ENCODE measurements at places on chromosomes 13 and 19.
A peak's percentile ranks its signal among the peaks of the same experiment; 100 is the strongest.

DNA sequence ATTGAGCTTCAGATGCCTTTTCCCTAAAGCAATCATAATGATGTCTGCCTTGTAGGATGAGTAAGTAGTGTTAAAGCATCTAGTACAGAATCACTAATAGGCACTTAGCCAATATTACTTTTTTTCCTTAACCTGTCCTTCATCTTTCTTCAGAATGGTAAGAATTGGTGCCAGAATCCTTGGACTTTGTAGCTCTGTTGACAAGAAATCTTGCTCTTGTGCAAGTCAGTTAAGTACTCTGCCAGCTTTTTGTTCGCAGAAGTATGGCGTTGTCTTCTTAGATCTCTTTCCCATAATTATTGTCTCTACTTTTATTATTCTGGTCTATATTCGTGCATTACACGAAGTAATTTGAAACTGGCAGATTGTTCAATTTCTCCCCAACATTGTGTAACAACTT lies 554.5 kb downstream of the PCDH9 start:
- H3K27me3 ChIP-seq: no peaks in the 10 kb centered on the region
- H3K27ac ChIP-seq: no peak overlapping the region
- no peak for DNase-seq
- H3K4me1 ChIP-seq: no peaks in the 10 kb centered on the region
- no peaks in the 10 kb centered on the region for H3K36me3 ChIP-seq

- H3K4me1 ChIP-seq: peaks cover 22% of the 10 kb centered on the region
- no peak for DNase-seq
- H3K27me3 ChIP-seq: no peaks in the 10 kb centered on the region
These were observed 324.4 kb downstream of the LMO7 start for GRCh38 chr13:75960538-75960994.

- no peaks in the 10 kb centered on the region for H3K4me1 ChIP-seq
- no peaks in the 10 kb centered on the region for H3K36me3 ChIP-seq
- no peak overlapping the region for H3K4me3 ChIP-seq
These were observed 327.5 kb upstream of the DACH1 start for GRCh38 chr13:72194523-72194922.

GRCh38 chr19:21850656-21851255 lies 14.8 kb upstream of the ZNF43 start:
- H3K27me3 ChIP-seq: no peaks in the 10 kb centered on the region
- peak overlapping the region; percentile 96 for H3K4me3 ChIP-seq
- H3K36me3 ChIP-seq: peaks cover 4% of the 10 kb centered on the region

GRCh38 chr19:50040967-50041366 lies 15.2 kb downstream of the ZNF473 start:
- H3K36me3 ChIP-seq: peaks cover 40% of the 10 kb centered on the region
- H3K4me1 ChIP-seq: no peaks in the 10 kb centered on the region
- no peak for DNase-seq
- no peak overlapping the region for H3K27ac ChIP-seq
- H3K4me3 ChIP-seq: no peak overlapping the region
- H3K27me3 ChIP-seq: no peaks in the 10 kb centered on the region

- H3K4me1 ChIP-seq: peaks cover 12% of the 10 kb centered on the region
- peak overlapping the region; percentile 94 for H3K27ac ChIP-seq
- peak overlapping the region; percentile 90 for H3K4me3 ChIP-seq
- H3K27me3 ChIP-seq: no peaks in the 10 kb centered on the region
- peaks cover 33% of the 10 kb centered on the region for H3K36me3 ChIP-seq
These were observed 581 bp downstream of the CALR start for GRCh38 chr19:12938779-12939601.

DNA sequence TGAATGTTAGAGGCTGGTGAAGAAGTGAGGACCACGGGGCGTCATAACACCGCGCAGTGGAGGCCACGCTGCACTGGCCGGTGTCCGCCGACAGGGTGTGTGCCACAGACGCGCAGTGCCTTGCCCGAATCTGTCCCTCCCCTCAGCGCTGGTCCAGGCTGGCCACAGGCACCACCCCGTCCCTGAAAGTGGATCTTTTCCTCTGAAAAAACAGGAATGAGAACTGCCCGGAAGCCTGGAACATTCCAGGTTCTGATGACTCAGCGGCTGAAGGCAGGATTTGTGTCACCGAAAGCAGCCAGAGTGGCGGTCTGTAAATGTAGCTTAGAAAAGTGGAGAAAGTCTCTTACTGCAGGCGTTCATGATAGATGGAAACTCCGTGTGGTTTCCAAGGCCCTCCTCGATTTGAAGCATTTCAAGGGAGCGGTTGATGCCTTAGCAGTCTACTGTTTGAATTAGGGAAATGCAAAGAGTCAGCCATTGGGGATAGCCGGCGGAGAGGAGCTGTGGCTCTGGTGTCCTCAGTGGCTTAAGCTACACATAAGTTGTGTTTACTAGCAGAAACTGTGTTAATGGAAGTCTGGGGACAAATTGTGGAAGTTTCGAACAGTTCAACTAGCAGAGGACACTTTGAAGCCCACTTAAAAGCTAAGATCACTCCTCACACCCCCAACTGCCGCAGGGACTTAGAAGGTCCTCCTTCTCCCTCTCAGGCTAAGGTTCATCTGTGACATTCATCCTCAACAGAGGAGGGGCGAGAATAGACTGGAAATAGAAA lies 70.8 kb downstream of the NUFIP1 start:
- H3K27me3 ChIP-seq: no peaks in the 10 kb centered on the region
- no peaks in the 10 kb centered on the region for H3K36me3 ChIP-seq
- H3K4me1 ChIP-seq: no peaks in the 10 kb centered on the region
- peak overlapping the region; percentile 41 for H3K4me3 ChIP-seq

DNA sequence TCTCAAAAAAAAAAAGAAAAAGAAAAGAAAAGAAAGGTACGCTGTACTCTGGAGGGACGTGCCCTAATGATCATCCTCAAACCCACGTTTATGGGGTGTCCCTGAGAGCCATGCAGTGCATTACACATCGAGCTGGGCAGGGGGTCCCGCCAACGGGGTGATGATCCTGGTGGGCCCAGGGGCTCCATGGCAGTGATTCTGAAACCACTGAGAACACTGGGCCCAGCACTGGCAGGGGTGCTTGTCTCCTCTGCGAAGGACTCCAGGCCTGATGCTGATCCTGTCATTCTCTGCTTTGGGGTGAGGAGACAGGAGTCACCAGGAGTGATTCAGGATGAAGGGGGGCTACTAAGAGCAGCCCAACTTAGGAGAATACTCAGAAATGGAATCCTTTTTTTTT lies 18.7 kb downstream of the MOB3A start:
- H3K27me3 ChIP-seq: no peaks in the 10 kb centered on the region
- peaks cover 13% of the 10 kb centered on the region for H3K36me3 ChIP-seq
- no peaks in the 10 kb centered on the region for H3K4me1 ChIP-seq
- DNase-seq: no peak
- H3K27ac ChIP-seq: no peak overlapping the region
- H3K4me3 ChIP-seq: no peak overlapping the region

DNA sequence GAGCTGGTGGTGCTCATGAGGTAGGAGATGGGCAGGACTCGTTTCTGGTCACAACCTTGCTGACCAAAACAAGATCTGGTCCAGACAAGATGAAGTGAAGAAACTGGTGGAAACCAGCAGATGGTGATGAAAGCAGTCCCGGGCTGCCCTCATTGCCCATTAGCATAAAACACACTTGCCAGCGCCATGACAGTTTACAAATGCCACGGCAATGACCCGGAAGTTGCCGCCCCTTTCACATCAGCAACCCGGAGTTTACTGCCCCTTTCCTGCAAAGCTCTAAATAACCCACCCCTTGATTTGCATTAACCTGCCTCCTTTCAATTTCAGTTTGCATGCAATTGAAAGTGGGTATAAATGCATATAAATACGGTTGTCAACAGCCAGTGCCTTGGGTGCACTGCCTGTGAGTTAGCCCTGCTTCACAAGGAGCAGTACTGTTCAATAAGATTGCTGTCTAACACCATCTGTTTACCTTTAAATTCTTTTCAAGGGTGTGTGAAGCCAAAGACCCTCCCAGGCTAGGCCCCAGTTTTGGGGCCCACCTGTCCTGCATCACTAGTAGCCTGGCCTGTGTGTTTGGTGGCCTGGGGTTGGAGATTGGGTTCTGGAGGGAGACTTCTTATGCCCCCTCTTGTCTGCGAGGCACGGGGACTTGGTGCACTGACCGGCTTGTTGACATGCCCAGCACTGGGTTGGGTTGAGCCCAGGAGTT lies 38.8 kb downstream of the CHST8 start:
- H3K4me1 ChIP-seq: no peaks in the 10 kb centered on the region
- no peak overlapping the region for H3K4me3 ChIP-seq
- no peaks in the 10 kb centered on the region for H3K36me3 ChIP-seq
- H3K27ac ChIP-seq: no peak overlapping the region
- DNase-seq: no peak

DNA sequence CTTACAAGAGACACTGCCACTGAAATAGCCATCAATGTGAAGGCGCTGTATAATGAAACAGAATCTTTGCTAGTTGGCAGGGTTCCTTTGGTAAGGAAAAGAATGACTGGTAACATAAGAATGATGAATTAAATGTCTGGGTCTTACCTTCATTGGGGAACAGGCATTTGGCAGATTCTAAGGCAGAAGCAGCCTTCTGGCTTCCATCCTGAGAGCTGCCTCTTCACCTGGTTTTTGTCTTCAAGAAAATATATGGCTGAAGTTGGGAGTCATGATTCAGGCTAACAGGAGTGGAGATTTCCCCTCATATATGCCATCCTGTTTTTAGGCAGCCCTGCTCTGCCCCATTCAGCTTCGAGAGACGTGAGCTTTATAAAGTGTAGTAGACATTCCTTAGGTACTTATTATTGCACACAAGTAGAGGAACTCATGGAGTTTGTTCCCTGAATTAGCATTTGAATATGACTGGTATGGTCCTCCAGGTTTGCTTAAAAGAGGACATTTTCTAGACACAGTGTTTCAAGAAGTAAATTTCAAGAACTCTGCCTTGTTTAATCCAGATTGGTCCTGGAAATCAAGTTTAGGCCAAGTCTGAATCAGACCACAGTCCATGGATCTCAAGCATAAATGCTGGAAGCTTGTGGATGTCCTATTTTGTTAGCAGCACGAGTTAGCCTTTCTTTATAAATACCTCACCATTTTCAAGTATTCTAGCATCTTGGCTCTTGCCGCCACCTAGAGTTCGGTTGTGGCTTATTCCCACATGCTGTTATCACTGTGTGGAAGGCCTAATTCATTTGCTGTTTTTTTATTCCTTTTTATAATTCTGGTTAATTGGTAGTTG lies 56.2 kb upstream of the AKAP11 start:
- no peaks in the 10 kb centered on the region for H3K27me3 ChIP-seq
- no peaks in the 10 kb centered on the region for H3K4me1 ChIP-seq
- no peak overlapping the region for H3K4me3 ChIP-seq
- H3K36me3 ChIP-seq: no peaks in the 10 kb centered on the region
- H3K27ac ChIP-seq: no peak overlapping the region
- DNase-seq: peak; percentile 53

DNA sequence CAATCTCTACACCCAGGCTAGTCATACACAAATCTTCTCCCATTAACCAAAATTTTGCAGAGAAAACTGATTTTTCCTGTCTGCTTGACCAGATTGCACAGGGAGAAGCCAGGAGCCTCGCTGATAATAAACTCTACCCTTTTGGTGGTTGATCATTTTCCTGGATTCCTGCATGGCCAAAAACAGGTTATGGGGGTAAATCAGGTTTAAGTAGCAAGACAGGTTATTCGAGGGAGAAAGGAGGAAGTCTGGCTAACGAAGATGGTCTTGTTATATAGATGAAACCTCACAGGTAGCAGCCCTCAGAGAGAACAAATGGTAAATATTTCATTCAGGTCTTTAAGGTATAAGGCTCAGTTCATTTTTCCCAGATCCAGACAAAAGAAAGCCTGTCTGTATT lies 16.0 kb upstream of the CEACAM6 start:
- no peak overlapping the region for H3K4me3 ChIP-seq
- DNase-seq: no peak
- no peaks in the 10 kb centered on the region for H3K27me3 ChIP-seq
- no peaks in the 10 kb centered on the region for H3K36me3 ChIP-seq
- H3K4me1 ChIP-seq: no peaks in the 10 kb centered on the region
- H3K27ac ChIP-seq: no peak overlapping the region

DNA sequence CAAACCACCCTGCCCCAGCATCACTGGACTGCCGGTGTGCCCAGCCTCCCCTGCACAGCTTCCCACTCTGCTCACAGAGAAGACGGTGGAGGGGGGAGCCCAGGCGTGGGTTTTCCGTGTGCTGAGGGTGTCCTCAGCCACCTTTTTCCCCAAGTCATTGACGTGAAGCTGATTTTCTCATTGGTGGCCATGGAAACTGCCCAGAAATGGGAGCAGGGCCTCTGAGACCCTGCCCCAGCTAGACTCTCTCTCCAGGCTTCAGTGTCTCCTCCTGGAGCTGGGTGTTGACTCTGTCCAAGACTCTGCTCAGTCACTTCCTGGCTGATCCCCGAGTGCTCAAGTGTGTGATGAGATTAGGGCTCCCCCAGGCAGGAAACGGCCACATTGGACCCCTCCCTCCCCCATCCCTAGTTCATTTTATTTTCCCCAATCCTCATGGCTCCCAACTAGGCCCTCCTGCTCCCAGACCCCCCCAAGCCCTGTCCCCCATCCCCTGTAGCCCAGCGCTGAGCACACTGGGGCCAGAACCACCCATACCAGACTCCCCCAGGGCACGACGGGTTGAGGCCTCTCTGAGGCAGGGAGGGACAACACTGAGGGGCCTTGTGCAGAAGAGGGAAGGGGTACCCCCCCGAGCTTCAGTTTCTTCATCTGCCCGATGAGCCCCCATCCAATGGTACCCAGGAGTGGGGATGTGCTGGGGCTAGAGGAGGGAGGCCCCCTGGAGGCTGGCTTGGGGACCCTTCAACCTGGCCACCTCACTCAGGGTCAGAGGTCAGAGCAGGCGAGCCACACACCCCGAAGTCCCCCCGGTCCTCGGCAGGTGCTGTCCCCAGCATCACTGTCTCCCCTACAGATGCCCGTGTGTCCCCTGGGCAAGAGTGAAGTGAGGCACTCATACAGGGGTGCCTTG lies 1.2 kb upstream of the F2RL3 start:
- H3K36me3 ChIP-seq: no peaks in the 10 kb centered on the region
- H3K4me3 ChIP-seq: no peak overlapping the region
- H3K27me3 ChIP-seq: no peaks in the 10 kb centered on the region
- DNase-seq: no peak
- peak overlapping the region; percentile 73 for H3K27ac ChIP-seq

GRCh38 chr19:45939792-45940514 lies 25.4 kb upstream of the NANOS2 start:
- no peak for DNase-seq
- H3K27ac ChIP-seq: no peak overlapping the region
- peaks cover 8% of the 10 kb centered on the region for H3K27me3 ChIP-seq
- no peaks in the 10 kb centered on the region for H3K4me1 ChIP-seq
- no peaks in the 10 kb centered on the region for H3K36me3 ChIP-seq

GRCh38 chr19:7006135-7006704 lies 15.0 kb downstream of the MBD3L2B start:
- no peak overlapping the region for H3K27ac ChIP-seq
- H3K4me1 ChIP-seq: no peaks in the 10 kb centered on the region
- no peak overlapping the region for H3K4me3 ChIP-seq
- H3K36me3 ChIP-seq: no peaks in the 10 kb centered on the region

GRCh38 chr13:101416181-101417042 lies at the start of gene NALCN:
Gene NALCN (minus strand): TSS chr13:101416508. CDS start chr13:101399126, 17,382 bp downstream.
- H3K27me3 ChIP-seq: peaks cover 57% of the 10 kb centered on the region
- DNase-seq: peak; percentile 7
- H3K4me3 ChIP-seq: peak within 1 kb of the TSS; percentile 74
- no peaks in the 10 kb centered on the region for H3K36me3 ChIP-seq
- no peaks in the 10 kb centered on the region for H3K4me1 ChIP-seq

Measured in cardiac muscle cell (in vitro differentiated cells and primary cell).